Esophagus squamous epithelium (tissue), 5 donors: ENCODE measurements at places on chromosomes 4 and X. TPM values are rescaled to one million over a fixed set of nuclear protein-coding genes. Genes with fewer than 3 reads are reported as not detected.

Gene PNMA5
- total RNA-seq = not detected

Gene ARSD
- total RNA-seq = 25.5 TPM

DNA sequence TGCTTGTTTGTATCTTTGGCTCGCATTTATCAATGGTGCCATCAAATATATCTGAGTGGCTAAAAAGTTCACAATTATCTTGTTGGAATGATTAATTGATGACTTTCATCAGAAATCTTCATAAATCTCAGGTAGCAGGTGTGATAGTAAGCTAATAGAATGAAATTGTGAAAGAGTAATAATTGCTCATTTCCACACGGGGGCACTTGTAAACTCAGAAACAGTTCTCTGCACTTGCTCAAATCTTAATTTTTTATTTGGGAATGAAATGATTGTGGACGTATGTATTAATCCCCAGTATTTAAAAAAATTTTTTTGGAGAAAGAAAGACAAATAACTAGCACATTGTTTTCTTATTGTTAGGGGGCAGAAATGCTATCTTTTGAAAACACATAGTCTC, 132.8 kb downstream of the DTHD1 start:
- no peak overlapping the region for H3K4me3 ChIP-seq
- peaks cover 17% of the 10 kb centered on the region for H3K27me3 ChIP-seq
- DNase-seq = no peak
- no peaks in the 10 kb centered on the region for H3K4me1 ChIP-seq
- H3K27ac ChIP-seq = no peak overlapping the region

DNA sequence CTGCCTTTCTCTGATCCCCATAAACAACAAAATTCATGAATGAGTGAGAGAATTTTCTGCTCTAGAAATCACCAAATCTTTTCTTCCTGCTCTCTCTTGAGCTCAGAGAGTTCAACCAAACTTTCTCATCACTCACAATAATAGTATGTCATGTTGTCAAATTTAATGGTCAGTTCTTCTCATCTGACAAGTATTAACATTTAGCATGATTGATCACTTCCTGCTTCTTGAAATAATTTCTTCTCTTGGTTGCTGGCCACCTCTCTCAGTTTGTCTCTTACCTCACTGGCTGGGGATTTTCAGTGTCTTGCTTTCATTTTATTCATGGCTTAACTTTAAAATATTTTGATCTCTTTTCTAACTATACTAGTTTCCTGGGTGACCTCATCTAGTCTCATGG, 25.5 kb upstream of the FGF5 start:
- no peaks in the 10 kb centered on the region for H3K27me3 ChIP-seq
- no peak overlapping the region for H3K4me3 ChIP-seq
- H3K27ac ChIP-seq = no peak overlapping the region

DNA sequence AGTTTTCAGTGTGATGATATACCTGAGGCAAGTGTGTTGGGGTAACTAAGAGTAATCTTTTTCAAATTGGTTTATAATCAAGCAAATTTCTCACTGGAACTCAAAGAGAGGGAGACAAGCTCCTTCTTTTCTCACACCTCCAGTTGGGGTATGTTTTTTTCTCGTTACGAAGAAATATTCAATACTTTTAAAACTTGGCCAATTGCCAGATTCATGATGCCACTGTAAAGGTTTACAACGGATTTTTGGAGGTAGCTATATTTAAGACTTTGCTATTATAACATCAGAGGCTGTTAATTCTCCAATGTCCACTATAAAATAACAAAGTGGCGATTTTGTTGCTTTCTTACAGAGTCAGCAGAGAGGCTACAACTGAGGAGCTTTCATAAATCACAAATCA, 49.2 kb upstream of the ATP8A1 start:
- no peak overlapping the region for H3K27ac ChIP-seq
- H3K27me3 ChIP-seq = no peaks in the 10 kb centered on the region
- no peaks in the 10 kb centered on the region for H3K4me1 ChIP-seq
- H3K36me3 ChIP-seq = no peaks in the 10 kb centered on the region
- no peak for DNase-seq
- no peak overlapping the region for H3K4me3 ChIP-seq

GRCh38 chrX:20217271-20217670, 49.4 kb downstream of the RPS6KA3 start:
- no peak overlapping the region for H3K4me3 ChIP-seq
- no peak overlapping the region for H3K27ac ChIP-seq
- H3K36me3 ChIP-seq = no peaks in the 10 kb centered on the region
- DNase-seq = no peak

DNA sequence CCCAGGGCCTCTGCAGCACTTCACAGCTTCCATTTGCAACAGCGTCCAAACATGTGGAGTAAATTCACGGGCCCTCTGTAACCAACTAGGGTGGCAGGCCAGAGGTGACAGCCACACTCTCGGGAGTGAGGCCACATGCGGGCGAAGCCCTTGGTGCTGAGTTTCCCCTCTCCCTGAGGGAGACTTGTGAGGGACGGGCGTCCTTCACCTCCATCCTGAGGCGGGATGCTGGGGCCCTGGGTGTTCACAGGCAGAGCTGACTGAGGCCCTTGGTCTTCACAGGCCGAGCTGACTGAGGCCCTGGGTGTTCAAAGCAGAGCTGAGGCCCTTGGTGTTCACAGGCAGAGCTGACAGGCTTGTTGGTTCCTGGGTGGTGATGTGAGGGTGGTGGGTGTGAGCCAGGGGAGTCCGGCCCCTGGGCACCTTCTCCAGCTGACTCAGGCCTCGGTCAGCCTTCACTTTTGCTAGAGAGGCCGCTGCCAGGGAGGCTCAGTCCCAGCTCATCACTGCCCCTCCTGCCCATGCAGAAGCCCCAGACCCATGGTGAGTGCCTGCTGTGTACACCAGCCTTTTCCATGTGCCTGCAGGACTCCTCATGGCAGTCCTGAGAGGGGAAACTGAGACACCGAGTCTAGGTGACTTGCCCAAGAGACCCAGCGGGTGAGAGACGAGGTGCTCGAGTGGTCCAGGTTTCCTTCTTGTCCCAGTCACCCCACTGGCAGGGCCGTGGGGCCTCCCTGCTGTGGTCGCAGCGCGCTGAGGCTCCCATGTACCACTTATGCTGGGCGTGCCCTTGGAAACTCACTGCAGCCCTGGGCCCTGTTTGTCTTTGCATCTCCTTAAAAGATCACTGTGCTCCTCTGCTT, 8.5 kb downstream of the WFS1 start:
- H3K4me3 ChIP-seq = no peak overlapping the region
- no peaks in the 10 kb centered on the region for H3K27me3 ChIP-seq
- H3K4me1 ChIP-seq = peaks cover 27% of the 10 kb centered on the region

Gene CHRNA9
- total RNA-seq = not detected

Gene ADGRG2
- total RNA-seq = 0.15 TPM

GRCh38 chrX:2397229-2398063, 103.3 kb downstream of the DHRSX start:
- no peak overlapping the region for H3K4me3 ChIP-seq
- no peaks in the 10 kb centered on the region for H3K36me3 ChIP-seq
- DNase-seq = no peak
- no peak overlapping the region for H3K27ac ChIP-seq
- no peaks in the 10 kb centered on the region for H3K4me1 ChIP-seq
- no peaks in the 10 kb centered on the region for H3K27me3 ChIP-seq

Gene PPARGC1A
- total RNA-seq = 4.0 TPM

DNA sequence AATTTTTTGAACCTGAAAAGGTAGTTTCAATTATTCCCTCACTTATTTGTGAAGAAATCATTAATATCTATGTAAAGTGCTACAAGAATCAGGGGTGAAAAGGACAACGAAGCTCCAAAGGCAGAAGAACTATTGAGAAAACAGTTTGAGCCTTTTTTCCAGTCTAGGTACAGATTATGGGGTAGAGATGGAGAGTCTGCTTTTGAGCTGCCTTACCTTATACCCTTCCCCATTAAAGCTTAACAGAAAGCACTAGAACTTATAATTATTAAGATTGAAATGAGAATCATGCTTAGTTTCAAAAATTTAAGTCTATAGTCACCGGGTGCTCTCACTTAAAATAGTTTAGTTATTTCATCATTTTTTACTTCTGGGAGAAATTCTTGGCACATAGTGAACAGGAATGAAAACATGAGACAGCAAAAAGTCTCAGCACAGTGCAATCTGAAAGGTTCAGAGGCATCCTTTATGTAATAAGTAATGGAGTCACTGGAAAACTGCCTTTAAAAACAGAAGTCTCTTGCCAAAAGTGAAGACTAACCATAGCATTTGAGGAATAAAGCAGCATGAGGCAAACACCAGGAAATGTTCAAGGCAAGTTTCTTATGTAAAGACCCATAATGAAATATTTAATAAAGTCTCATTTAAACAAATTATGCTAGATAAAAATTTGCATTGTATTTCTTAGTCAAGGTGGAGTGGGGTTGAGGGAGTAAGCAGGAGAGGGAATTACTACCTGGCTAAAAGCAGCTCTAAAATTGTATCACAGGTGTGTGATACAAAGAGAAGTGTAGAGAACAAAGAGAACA, 5.1 kb upstream of the DCLK2 start:
- no peaks in the 10 kb centered on the region for H3K4me1 ChIP-seq
- no peak overlapping the region for H3K27ac ChIP-seq
- no peaks in the 10 kb centered on the region for H3K27me3 ChIP-seq
- H3K4me3 ChIP-seq = no peak overlapping the region
- no peak for DNase-seq

DNA sequence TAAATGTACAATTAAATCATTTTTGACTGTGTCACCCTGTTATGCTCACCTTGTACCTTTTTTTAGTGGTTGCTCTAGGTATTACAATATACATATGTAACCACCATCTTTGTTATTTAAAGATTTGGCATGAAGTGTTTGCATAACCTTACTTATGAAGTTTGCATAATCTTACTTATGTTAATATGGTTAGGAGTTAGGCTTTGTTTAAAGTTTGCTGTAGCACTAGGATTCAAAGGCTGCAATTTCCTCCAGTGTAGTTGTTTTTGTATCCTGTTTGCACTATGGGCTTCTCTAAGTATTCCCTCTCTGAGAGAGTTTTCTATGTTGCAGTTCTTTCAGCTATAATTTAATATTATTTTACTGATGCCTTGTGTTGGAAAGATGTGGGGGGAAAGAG, 15.0 kb upstream of the GSPT2 start:
- H3K4me3 ChIP-seq = no peak overlapping the region
- no peaks in the 10 kb centered on the region for H3K4me1 ChIP-seq
- no peak for DNase-seq
- H3K36me3 ChIP-seq = no peaks in the 10 kb centered on the region
- H3K27ac ChIP-seq = no peak overlapping the region

DNA sequence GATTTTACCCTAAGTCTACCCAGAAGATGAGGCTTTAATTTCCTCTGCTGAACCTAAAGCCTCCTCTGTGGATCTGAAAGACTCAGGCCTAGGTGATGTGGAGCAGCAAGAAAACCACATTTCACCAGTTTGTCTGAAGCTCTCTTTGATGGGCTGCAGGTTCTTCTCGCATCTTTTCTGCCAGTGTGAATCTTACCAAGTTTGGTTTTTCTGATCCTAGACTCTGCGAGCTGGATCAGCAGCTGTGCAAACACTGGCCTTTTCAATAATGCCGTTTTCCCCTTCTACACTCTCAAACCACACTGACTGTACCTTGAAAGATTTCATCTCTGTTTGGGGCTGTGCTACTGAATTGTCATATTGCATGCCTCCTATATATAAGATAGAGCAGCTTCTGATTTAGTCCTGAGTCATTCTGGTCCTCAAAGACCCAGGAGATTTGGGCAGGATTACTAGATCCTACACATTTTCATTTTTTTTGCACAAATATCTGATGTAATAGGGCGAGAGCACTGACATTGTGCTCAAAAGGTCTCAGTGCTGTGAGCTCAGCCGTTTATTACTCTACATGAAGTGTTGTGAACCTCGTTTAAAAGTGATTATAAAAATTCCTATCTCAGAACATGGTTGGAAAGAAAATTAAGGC, 133.6 kb upstream of the FAM9C start:
- no peak for DNase-seq
- H3K27me3 ChIP-seq = no peaks in the 10 kb centered on the region
- H3K27ac ChIP-seq = no peak overlapping the region
- no peaks in the 10 kb centered on the region for H3K36me3 ChIP-seq
- no peaks in the 10 kb centered on the region for H3K4me1 ChIP-seq
- H3K4me3 ChIP-seq = no peak overlapping the region

GRCh38 chr4:55768291-55768690, 51.3 kb upstream of the EXOC1L start:
- no peaks in the 10 kb centered on the region for H3K27me3 ChIP-seq
- no peak overlapping the region for H3K4me3 ChIP-seq
- no peaks in the 10 kb centered on the region for H3K4me1 ChIP-seq
- DNase-seq = no peak

Gene TMEM185A
- 19.3 TPM for total RNA-seq

Gene SLC25A43
- total RNA-seq = 33.7 TPM

Gene SPANXD
- total RNA-seq = not detected

GRCh38 chr4:109185548-109185947, 116.9 kb downstream of the COL25A1 start:
- no peak overlapping the region for H3K4me3 ChIP-seq
- DNase-seq = no peak
- no peaks in the 10 kb centered on the region for H3K27me3 ChIP-seq
- no peak overlapping the region for H3K27ac ChIP-seq
- no peaks in the 10 kb centered on the region for H3K4me1 ChIP-seq
- no peaks in the 10 kb centered on the region for H3K36me3 ChIP-seq

GRCh38 chrX:101257448-101258258, 33.5 kb downstream of the TAF7L start:
- H3K27ac ChIP-seq = no peak overlapping the region
- DNase-seq = no peak
- H3K4me3 ChIP-seq = no peak overlapping the region
- no peaks in the 10 kb centered on the region for H3K27me3 ChIP-seq

GRCh38 chr4:2354118-2354517, 64.3 kb downstream of the ZFYVE28 start:
- H3K27ac ChIP-seq = no peak overlapping the region
- no peaks in the 10 kb centered on the region for H3K27me3 ChIP-seq
- no peak overlapping the region for H3K4me3 ChIP-seq
- H3K36me3 ChIP-seq = no peaks in the 10 kb centered on the region
- H3K4me1 ChIP-seq = peaks cover 7% of the 10 kb centered on the region

Gene GLRB
- 0.38 TPM for total RNA-seq

- H3K4me1 ChIP-seq = no peaks in the 10 kb centered on the region
- no peaks in the 10 kb centered on the region for H3K36me3 ChIP-seq
- H3K4me3 ChIP-seq = no peak overlapping the region
- no peaks in the 10 kb centered on the region for H3K27me3 ChIP-seq
- no peak for DNase-seq
- no peak overlapping the region for H3K27ac ChIP-seq
These were observed 77.2 kb downstream of the FHIP1A start for GRCh38 chr4:151486168-151486567.

GRCh38 chr4:24328711-24329110, 255.6 kb downstream of the DHX15 start:
- H3K4me1 ChIP-seq = no peaks in the 10 kb centered on the region
- no peak overlapping the region for H3K27ac ChIP-seq
- H3K36me3 ChIP-seq = no peaks in the 10 kb centered on the region
- H3K27me3 ChIP-seq = no peaks in the 10 kb centered on the region
- no peak for DNase-seq

Gene MTHFD2L
- 22.9 TPM for total RNA-seq

GRCh38 chr4:98838977-98839618, 89.8 kb downstream of the EIF4E start:
- DNase-seq = no peak
- no peaks in the 10 kb centered on the region for H3K36me3 ChIP-seq
- no peak overlapping the region for H3K27ac ChIP-seq

Gene PABPC1L2A
- total RNA-seq = not detected

GRCh38 chr4:154660052-154660451, 47.6 kb upstream of the FGG start:
- no peak for DNase-seq
- H3K4me3 ChIP-seq = no peak overlapping the region
- no peaks in the 10 kb centered on the region for H3K27me3 ChIP-seq
- no peaks in the 10 kb centered on the region for H3K4me1 ChIP-seq

GRCh38 chr4:30256116-30256832, 463.9 kb upstream of the PCDH7 start:
- H3K27me3 ChIP-seq = no peaks in the 10 kb centered on the region
- no peak for DNase-seq
- no peaks in the 10 kb centered on the region for H3K4me1 ChIP-seq
- H3K36me3 ChIP-seq = no peaks in the 10 kb centered on the region
- H3K4me3 ChIP-seq = no peak overlapping the region
- no peak overlapping the region for H3K27ac ChIP-seq
